Astrocyte (in vitro differentiated cells and primary cell): ENCODE measurements at places on chromosomes 7 and 10.

GRCh38 chr7:44079331-44080021, 2.9 kb downstream of the POLM start:
- DNase-seq = no peak

- DNase-seq = no peak
Measured at GRCh38 chr7:99822731-99823718, 4.8 kb upstream of the CYP3A43 start.

GRCh38 chr7:84950836-84951235, 236.0 kb downstream of the SEMA3D start:
- peak; percentile 20 for DNase-seq

DNA sequence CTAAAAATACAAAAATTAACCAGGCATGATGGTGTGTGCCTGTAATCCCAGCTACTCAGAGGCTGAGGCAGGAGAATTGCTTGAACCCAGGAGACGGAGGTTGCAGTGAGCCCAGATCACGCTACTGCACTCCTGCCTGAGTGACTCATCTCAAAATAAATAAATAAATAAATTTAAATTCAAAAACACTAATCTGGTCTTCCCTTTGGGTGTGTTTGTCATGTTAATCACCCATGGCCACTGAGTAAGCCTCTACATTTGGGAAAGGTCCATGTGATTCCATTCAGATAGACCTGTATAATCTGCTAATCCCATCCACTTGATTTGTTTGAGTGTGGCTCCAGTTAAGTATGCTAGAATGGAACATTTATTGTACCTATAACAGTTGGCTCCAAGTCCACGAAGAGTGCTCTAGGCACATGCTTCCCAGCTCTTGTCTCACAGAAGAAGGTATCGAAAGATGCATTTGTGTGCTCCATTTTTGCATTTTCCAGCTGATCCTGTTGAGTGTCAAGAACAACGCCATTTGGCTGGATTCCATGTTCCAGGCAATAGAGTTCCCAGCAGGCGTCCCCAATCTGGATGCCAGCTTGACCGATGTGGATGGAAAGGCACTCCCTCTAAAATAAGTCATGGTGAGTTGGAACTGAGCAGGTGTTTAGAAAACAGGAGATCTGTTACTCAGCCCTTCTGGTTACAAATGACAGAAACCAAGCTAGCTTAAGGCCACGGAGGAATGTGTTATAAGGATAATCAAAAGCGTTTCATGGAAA, 4.0 kb downstream of the TUBAL3 start:
- DNase-seq = no peak

- peak; percentile 98 for DNase-seq
Measured at GRCh38 chr10:89351780-89352597, 24.2 kb downstream of the IFIT3 start.

- peak; percentile 83 for DNase-seq
Measured at GRCh38 chr7:4631380-4632179, 50.5 kb upstream of the FOXK1 start.

DNA sequence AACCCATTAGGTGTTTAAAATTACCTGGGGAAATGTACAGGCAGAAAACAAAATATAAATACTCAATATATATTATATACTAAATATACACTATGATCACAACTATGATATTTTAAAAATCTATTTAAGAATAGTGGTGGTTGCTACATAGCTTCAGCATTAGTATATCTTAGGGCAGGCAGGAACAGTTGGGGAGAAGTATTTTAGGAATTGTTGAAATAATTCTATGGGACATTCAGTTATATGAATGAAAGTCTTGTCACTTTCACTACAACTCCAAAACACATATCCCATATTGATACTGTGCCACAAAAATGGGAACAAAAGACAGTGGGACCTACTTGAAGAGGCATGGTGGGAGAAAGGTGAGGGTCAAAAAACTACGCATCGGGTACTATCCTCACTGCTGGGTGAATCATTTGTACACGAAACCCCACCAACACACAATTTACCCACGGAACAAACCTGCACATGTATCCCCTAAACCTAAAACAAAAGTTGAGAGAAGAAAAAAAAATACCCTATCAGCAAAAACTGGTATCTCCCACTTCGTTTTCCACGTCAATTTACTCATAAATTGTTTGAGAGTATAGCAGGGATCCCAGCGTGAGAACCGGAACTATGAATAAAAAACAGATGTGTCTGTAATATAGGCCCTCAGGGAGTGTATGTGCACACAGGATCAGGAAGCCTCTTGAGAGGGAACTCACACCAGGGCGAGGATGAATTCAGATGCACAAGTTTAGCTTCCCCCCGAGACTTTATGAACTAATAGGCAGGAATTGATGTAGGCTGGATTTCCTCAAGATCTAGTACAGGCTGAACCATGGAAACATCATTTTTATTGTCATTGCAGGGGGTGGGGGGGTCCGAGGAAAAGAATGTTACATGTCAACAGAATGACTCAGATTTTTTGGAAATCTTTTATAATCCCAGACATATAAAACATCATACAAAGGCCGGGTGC, 16.2 kb downstream of the SLC16A12 start:
- no peak for DNase-seq

- DNase-seq = peak; percentile 79
Measured at GRCh38 chr7:107958764-107959526, 44.0 kb downstream of the LAMB1 start.

GRCh38 chr10:19983880-19984565, 167.8 kb downstream of the PLXDC2 start:
- DNase-seq = no peak

GRCh38 chr10:71045204-71045809, 156.9 kb upstream of the PCBD1 start:
- no peak for DNase-seq

GRCh38 chr10:36048236-36048635, 406.1 kb upstream of the FZD8 start:
- no peak for DNase-seq

DNA sequence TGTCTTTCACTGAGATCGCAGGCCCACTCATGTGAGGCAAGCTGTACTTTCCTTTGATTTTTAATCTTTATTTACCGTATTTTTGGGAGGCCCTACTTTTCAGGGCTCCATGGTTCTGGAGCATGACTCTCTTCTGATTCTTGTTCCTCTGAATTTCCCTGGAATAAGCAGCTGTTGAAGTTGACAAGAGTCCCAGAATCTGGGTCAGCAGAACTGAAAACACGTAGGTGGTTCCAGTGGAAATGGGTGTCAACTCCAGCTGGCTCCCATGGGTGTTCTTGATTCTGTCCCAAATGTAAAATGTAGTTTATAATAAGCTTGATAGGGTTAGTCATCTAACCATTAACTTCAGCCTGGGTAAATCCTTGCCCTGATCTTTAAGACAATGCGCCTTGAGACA, 409.4 kb downstream of the GATA3 start:
- DNase-seq = no peak

DNA sequence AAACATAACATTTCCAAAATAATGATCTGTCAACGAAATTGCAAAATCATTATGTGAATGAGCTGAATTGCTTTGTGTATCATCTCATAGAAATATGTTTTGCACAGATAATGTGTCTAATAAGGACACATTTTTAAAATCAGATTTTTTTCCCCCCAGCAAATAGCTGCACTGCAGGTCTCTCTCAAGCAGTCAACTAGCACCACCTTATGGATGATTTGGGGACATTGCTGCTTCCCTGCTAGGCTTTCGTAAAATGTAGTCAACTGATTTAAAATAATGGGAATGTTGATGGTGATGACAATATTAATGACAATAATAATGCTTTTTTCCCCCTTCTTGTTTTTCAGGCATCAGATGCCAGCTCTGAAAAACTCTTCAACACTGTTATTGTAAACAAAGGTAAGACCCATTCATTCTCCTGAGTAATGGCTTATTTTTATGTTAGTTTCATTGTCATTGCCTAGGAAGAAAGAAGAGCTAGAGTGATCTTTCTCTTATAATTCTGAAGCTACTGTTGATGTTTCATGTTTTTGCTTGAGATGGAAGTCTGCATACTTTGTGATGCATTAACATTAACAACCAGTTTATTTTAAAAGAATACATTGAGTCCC, 433.6 kb upstream of the GALNT17 start:
- DNase-seq = peak; percentile 46

- DNase-seq = no peak
Measured at GRCh38 chr10:109676703-109677102, 246.6 kb downstream of the XPNPEP1 start.

DNA sequence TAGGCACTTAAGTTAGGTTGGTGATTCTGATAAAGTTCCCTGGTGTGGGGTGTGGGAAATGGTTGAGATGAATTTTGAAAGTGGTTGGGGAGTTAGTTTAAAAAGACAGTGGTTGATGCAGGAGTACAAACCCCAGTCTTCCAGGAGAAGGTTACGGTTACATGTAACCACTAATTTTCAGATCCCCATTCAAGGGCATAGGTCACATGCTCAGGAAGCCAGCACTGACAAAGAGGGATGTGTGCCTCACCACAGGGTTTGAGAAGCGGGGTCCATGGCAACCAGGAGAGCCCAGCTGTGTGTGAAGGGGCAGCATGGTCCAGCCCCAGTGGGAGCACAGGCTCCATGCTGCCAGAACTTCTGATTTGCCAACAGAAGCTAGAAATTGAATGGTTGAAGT, 144.2 kb downstream of the MDFIC start:
- no peak for DNase-seq

GRCh38 chr7:27251136-27251651, 8.6 kb downstream of the EVX1 start:
- no peak for DNase-seq
